ENCODE measurements at places on chromosomes 7 and 10.

DNA sequence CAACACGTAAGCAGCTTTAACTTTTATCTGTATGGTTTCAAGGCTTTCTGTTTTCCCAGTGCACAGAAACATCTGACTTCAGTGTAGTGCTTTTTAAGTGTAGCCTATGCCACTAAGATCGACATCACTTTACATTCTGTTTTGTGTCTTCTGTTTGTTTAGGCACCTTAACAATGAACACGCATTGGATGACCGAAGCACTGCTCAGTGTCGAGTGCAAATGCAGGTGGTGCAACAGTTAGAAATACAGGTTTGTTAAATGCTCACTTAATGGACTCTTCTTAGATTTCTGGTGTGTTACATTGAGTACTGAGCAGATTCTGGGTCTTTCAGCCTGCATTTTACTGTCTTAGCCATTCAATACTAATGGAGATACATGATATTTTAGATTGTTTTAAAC, 237.4 kb downstream of the FOXP2 start:
- DNase-seq, result no peak

DNA sequence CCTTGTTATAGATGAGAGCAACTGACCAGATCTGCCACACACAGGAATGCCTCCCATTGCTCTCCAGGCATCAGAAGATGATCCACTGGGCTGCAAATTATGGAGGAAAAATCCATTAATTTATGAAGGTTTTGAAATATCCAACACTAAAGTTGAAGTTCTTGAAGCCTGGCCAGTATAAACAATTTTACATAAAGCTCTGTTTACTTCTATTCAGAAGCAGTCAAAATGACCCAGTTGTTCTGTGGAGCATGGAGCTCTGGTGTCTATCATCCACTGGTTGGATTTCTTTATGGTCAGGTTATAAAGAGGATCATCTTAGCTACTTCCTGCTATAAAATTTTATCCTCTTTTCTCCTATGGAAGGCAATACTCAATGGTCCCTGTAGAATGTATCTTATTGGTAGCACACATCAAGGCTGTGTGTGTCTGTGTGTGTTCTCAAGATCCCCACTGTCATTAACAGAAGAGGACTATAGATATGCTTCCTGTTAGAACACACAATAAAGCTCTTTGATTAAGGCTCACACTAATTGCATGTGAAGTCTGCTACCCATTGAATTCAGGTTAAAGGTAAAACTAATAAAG, 747.4 kb downstream of the SUGCT start:
- no peak for DNase-seq

DNA sequence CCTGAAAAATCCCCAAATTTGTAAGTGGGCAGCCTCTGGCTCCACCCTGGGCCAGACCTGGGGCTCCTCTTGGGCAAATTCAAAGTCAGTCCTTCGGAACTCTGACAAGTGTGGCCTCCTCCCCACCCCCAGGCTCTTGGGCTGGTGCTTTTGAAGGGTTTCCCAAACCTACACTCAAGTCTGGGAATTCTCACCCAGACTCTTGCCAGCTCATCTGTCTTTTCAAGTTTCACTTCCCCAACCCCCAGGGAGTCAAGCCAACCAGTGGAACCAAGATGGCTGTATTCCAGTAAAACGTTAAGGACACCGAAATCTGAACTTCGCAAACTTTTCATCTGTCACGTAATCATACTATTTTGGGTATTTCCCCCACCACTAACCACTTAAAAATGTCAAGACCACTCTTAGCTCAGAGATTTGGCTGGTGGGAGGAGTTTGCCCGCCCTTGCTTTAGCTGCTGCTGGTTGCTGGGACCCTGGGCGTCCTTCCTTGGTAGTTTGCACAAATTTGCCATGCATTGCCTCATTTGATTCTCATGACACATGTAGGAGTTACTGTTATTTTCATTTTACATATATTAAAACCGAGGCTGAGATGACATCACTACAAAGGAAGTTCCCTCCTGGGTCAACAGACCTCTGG, 1.7 kb upstream of the MYO1G start:
- peak; percentile 50 for DNase-seq

DNA sequence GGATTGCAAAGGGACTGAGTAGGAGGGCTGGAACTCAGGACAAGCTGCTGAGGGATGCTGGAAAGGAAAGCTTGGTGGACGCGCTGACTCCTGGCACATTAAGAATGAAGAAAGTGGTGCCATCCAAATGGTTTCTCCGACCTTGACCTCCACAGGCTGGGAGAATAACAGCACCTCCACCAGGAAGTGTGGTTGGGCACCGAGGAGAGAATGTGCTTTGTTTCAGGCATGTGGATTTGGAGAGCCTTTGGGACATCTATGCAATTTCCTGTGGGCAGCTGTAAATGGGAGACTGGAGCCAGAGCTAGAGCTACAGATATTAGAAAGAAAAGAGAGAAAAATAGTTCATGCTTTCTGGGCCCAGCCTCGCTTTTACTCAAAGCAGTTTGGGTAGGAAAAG, 29.8 kb upstream of the HABP2 start:
- DNase-seq, result no peak
